ENCODE measurements at places on chromosomes 16 and 17.
A peak's percentile ranks its signal among the peaks of the same experiment; 100 is the strongest.

DNA sequence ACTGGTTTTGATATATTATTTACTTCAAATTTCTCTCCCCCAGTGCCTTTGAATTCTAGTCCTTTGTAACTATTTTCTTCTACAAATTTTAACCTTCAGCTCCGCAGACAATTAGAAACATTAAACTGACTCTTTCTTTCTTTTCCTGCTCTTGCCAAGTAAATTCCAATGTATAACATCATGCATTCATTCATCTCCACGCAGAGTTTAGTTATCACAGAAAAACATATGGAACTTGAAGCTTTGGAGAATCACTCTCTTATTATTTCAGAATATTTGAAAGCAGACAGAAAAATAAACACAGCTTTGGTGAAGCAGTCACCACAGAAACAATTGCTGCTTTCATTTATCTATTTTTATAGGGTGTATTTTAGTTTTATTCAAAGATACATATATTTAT lies 778.7 kb upstream of the CDH8 start:
- no peak for DNase-seq

DNA sequence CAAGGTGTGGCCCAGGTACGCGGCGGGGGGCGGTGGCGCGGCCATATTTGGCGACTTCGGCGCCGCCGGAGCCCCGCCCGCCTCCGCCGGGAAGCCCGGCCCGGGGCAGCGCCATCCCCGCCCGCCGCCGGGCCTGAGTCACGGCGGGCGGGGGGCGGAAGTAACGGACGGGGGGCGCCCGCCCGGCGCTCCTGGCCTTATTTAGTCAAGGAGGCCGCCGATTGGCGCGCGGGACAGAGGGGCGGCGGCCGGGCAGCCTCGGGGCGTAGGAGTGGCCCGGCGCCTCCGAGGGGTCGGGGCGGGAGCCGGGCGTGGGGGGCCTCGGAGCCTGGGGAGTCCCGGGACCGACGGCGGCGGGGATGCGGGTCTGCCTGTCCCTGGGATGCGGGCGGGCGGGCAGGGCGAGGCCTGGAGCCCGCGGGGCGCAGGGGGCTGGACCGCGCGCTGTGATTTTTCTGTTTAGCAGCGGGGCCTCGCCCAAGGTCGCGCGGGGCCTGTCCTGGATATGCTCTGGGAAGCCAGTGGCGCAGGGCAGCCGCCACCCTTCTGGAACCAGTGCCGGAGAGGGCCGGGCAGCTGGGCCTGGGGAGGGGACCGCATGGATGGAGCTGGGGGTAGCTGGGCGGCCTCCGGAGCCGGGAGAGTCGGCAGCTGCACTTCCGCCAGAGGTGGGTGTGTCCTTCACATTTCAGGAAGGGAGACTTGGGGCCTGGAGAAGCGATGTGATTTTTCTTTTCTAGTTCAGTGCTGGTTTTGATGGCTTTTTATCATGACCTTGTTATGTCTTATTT lies 2.3 kb upstream of the ACTG1 start:
- DNase-seq, result peak; percentile 88

- DNase-seq, result no peak
Measured at GRCh38 chr17:83075270-83075880, 4.0 kb upstream of the METRNL start.

GRCh38 chr16:53744449-53744848 lies 40.5 kb downstream of the FTO start:
- DNase-seq, result no peak

GRCh38 chr16:4778050-4778392 lies 10.1 kb downstream of the SEPTIN12 start:
- no peak for DNase-seq

DNA sequence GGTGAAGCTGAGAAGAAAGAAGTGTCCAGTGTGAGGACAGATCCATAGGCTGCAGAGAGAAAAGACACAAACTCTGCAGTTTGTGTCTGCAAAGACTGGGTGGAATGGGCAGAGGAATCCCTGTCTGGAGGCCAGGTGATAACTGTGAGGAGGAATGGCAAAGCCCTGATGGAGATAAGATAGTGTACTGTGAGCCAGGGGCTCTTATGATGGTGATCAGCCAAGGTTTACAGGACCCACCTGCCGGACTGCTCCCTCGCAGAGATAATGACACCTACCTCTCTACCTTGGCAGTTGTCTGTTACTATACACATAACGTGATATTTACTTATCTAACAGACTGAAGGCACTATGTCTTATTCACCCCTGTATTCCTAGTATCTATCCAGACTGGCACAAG lies 92.6 kb upstream of the ASIC2 start:
- no peak for DNase-seq

DNA sequence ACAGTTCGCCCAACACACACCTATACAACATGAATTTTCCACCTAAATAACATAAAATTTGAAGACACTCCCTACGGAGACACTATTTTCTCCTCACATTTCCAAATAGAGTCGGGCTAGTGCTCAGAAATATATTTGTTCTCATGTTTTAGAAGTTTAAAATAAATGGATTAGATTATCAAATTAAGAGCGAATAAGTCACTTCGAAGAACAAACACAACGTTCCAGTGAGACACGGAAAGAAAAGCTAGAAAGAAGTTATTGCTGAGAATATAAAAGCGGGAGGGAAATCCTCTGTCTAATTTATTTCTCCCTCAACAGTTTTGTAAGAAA lies 2.0 kb upstream of the HS3ST3B1 start:
- no peak for DNase-seq

DNA sequence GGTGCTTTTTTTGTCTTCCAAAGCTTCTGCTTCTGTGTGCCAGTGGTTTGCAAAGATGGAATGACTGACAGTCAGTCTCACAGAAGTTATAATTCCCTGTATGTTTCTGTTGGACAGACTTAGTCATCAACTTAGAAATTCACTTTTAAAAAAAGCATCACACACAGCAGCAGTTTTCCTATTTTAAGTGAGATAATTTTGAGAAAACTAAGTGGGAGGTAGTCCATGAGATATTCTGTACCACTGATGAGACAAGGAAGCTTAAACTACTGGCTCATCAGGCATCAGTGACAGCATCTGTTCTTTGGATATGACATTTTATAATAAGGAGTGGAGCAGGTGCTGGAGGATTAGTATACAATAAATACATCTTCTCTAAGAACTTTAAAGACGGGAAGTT lies 20.0 kb downstream of the CNP start:
- DNase-seq, result no peak
